Activated gamma-delta T cell treated with anti-CD3 and anti-CD28 coated beads, Interleukin-2, amount 50 U/mL, for 16 hours (primary cell): ENCODE measurements at places on chromosomes 12 and 14.

DNA sequence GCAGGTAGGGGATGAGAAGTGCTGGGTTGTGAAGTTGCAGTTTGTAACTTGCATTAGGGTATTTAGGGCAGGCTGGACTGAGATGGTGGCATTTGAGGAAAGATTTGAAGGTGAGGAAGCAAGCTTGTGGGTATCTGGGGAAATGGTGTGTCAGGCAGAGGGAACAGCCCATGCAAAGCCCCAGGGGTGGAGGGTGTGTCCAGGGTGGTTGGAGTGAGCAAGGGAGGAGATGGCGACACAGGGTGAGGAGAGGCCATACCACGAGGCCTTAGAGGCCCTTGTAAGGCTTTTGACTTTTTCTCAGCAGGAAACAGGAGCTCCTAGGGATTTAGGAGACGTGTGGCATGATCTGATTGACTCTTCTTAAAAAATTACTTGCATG, 136.9 kb downstream of the NUAK1 start:
- DNase-seq, result no peak

GRCh38 chr14:57160333-57160732, 108.4 kb downstream of the EXOC5 start:
- DNase-seq, result no peak

GRCh38 chr14:66514213-66514612, 6.3 kb downstream of the GPHN start:
- DNase-seq, result no peak

DNA sequence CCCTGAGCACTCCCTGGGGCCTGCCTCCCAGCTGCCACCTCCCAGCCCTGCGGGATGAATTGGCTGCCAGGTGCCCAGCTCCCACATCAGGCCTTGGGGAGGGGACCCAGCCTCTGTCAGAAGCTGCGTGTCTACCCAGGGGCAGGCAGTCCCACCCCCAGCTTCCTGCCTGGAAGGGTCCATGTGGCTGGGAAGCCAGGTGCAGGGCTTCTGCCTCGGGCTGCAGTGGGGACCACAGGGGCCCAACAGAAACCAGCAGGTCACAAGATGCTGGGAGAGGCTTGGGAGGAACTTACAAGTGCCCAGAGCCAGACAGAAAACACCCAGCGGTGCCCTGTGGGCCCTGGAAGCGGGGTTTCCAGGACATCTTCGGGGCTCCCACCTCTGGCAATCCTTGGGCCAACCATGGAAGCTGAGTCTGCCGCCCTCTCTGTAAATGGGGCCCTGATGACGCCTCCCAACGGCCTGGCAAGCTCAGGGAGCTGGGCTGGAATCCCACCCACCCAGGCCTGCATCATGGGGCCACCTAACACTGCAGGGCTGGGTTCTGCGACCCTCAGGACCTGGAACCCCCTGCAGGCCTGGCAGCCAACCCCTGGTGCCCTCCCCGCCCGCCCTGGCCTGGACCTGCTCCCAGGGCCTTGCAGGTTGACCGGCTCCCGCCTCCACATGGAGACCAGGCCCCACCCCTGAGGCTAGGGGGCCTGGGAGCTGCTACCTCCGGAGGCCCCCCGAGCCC, 36.6 kb downstream of the CCNK start:
- DNase-seq, result no peak

DNA sequence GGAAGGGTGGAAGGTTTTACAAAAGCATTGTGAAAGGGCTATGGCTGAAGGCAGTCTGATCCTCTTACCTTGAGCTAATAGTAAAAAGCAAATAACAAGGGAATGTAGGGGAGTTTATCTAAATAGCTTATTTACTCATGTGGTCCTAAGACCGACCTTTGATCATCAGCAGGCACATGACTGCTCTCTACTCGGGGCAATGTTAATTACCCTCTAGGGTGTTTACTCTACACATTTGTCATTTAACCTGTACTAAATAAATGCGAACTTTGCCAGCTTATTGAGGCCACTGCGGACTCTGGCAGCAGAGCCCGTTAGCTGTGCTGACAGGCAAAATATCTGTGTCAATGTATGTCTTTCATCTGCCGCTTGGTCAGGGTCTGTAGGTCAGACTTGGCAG, 768.3 kb upstream of the ATXN7L3B start:
- DNase-seq, result no peak

GRCh38 chr12:112025808-112026375, 12.7 kb downstream of the ERP29 start:
- DNase-seq, result no peak

- DNase-seq, result no peak
These were observed 12.5 kb upstream of the FOXN3 start for GRCh38 chr14:89429199-89430181.

- DNase-seq, result no peak
These were observed 10.2 kb upstream of the KRT5 start for GRCh38 chr12:52530366-52530765.

DNA sequence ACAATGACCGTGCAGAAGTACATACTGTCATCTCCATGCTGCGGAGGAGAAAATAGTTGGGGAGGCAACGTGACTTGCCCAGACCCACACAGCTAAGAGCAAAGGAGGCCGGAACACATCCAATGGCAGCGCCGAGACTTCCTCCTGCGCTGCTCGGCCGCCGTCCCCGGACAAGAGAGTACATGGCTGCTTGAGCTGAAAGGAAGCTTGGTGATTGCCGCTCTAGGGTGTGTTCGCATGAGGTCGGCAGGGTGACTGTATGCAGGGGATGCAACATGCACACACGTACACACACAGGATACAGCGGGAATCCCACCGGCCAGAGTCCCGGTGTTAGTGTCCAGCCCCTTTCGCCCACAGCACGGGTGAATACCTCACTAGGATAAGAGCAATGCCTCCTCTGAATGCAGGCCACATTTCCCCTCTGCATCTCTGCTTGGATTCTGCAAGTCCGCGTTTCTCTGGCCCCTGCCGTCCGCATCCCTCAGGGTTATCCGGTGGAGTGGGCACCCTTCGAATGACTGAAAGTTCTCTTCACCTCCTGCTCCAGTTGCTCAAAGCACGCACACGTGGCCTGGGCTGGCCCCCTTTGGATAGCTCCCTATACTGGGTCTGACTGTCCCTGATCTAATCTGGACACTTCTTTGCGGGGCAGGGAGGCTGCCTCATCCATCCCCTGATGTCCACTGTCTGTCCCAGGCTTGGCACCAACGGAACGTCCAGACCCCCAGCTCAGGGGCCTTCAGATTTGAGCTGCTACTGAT, 78.8 kb downstream of the GSC start:
- DNase-seq, result no peak

GRCh38 chr12:64452559-64453329, 824 bp downstream of the TBK1 start:
- no peak for DNase-seq

DNA sequence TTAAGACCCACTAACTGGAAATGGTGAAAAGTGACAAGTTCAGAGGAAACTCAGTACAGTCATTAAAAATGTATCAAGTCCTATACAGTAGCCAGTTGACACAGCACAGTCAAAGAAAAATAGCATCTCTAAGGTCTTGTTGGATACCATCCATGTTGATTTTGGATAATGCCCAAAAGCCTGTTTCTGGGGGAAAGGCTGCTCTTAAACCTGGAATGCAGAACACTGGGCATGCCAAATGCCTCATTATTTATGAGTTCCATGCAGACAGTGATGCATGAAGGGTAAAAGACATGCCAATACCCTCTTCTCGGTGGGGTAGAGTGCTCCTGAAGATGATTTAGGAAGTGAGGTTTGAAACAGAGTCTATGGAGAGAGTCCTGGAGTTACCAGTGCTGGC, 29.6 kb downstream of the KCNK13 start:
- no peak for DNase-seq

- DNase-seq, result no peak
These were observed 169.9 kb downstream of the DPF3 start for GRCh38 chr14:72723858-72724530.

- no peak for DNase-seq
These were observed 8.0 kb upstream of the ATF7IP start for GRCh38 chr12:14357486-14357885.

DNA sequence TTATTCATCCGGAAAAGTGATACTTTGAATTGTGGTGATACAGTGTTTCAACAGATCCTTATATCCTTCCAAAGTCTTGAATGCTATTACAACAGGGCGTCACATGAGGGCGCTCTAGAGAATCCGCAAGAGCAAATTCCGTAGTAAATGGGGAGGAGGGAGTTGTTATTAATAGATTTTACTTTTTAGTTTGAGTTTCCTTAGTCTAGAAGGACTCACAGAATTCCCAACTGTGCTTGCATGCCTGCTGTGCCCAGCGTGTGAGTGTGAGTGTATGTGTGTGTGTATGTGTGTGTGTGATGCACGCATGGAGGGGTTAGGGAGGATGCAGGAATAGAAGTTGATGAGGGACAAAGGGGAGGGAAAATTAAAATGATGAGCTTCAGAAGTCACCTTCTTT, 375.3 kb downstream of the C12orf75 start:
- DNase-seq, result no peak

DNA sequence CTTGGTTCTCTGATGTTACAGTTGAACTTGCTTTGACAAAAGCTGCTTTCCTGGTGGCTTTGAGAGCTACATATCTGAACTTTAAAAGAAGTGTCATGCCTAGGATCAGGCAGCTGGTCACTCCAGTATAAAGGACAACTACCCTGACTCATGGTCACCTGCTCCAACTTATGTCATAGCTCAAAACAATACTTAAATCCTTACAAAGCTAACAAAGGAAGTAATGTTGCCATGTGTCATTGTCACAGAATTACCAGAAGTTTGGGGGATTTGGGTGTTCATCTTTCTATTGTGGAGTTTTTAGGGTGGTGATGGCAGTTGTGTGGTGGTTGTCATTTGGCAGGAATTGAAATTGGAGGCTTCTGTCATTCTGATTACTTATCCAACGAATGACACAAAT, 1.8 kb upstream of the TCP11L2 start:
- DNase-seq, result no peak

- no peak for DNase-seq
These were observed 34.6 kb downstream of the FIGNL2 start for GRCh38 chr12:51813931-51814310.

DNA sequence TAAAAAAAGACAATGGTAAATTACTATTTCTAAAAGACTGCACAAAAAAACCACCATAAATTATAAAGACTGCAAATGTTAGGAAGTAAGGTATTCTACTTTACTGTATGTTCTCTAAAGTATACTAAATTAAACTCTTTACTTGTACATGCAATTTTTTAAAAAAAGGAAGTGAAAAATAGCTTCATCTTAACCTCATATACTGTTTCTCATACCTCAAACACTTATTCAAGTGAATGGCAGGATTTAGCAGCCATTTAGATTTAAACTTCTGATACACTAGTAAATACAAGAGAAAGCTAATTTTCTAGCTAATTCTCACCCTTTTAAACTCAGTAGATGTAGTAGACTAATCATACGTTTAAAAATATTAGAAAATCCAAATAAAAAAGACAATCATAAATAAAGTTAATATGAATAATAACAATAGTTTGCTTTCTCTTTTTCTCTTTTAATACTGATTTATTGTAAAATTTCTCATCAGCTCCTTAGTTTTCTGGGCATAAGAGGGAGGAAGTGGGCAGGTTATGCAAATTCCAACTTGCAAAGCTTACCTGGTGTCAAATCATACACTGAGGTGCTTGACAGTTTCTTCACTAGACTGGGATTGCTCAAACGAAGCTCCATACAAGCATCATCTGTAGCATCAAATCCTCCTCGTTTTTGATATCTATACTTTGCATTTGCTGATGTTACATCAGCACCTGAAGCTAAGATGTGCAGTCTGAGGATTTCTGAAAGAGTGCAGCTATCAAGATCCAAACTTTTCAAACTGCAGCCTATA, 71.0 kb upstream of the CFL2 start:
- DNase-seq, result no peak

DNA sequence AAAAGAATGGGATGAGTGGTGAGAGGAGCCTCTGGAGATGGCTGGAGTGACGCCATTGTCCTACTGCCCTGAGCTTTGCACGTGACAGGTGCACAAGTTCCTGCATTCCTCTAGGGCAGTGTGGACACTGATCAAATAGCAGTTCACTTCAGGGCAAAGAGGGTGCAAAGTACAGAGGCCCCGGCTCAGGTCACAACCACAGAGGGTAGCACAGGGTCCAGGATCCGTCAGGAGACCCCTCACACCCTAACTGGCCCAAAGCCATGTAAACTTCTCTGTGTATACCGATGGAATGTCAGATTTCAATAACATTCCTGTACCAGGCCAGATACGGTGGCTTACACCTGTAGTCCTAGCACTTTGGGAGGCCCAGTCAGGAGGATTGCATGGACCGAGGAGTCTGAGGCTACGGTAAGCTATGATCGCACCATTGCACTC, 10.4 kb upstream of the FBLN5 start:
- DNase-seq, result no peak

DNA sequence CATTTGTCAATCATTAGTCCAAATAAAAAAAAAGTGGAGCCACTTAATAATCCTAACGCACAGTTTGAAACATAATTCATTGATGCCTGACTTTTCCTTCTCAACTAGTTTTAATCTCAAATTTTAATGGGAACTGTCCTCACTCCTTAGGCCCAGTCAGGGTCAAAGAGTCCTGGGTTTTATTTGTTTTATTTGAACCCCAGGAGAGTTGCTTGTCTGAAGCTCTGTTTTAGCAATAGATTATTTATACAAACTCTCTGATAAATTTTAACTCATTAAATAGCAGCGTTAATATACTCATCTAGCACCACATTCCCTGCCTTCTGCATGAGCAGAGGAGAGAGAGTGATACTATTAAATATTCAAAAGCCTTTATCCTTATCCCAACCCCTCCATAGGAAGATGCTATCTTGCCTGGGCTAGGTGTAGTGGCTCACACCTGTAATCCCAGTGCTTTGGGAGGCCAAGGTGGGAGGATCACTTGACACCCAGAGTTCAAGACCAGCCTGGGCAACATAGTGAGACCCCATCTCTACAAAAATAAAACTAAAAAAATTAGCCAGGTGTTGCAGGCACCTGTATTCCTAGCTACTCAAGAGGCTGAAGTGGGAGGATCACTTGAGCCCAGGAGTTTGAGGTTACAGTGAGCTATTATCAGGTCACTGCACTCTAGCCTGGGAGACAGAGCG, 14.5 kb upstream of the DUSP6 start:
- no peak for DNase-seq

DNA sequence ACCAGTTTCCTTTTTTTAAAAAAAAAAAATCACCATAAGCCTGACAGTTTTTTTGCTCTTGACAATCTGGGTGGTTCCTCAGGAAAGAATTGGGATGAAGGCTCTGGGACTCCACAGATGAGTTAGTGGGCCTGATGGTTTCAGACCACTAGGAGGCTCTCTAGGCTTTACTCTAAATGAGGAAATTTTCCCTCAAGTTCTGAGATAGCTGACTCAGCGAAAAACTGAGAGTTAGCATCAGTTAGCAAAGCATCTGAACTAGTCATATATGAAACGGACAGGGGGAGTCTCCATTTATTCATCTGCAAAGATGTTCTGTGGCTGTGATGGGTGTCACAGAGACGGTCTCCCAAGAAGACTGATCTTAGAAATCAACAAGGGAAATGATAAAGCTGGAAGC, 314.3 kb upstream of the OR4E1 start:
- DNase-seq, result no peak

- no peak for DNase-seq
These were observed 165.1 kb downstream of the MON2 start for GRCh38 chr12:62631471-62632410.

DNA sequence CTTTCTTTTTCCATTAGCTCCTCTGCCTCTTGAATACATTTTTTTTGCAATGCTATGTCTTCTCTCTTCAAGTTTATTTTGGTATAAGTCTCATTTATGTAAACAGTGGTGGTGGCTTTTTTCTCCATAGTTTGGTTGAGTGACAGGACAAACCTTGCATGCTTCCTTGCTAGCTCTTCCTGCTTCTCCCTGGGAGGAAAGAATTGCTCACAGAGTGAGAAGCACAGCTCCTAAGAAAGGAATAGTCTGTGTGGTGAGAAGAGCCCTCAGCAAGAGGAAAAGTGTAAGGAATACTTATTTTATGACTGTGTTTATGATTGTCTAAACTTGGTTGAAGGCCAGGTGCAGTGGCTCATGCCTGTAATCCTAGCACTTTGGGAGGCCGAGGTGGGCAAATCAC, 11.5 kb downstream of the CCDC175 start:
- DNase-seq, result no peak
